Stimulated activated naive CD4-positive, alpha-beta T cell treated with Interleukin-2 at 50 U/mL for 16 hours (primary cell): ENCODE measurements at places on chromosomes 11 and 22.

DNA sequence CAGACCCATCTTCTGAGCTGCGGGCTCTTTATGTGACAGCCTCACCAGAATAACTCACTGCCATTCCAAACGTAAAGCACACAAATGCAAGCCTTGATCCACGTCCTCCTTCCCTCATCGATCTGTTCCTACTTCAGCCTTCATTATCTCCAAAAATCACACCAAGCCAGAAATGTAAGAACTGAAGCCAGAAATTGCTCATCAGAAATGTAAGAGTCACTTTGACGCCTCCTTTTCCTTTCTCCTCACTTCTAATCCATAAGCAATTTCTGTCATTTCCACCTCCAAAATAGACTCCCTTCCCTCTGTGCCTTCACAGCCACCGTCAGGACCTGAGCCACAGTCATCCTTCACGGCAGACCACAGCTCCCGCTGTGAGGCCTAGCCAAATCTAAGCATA is 387.3 kb upstream of the B3GAT1 start:
- no peak for DNase-seq

GRCh38 chr11:26234451-26234850 is 97.5 kb upstream of the ANO3 start:
- no peak for DNase-seq

DNA sequence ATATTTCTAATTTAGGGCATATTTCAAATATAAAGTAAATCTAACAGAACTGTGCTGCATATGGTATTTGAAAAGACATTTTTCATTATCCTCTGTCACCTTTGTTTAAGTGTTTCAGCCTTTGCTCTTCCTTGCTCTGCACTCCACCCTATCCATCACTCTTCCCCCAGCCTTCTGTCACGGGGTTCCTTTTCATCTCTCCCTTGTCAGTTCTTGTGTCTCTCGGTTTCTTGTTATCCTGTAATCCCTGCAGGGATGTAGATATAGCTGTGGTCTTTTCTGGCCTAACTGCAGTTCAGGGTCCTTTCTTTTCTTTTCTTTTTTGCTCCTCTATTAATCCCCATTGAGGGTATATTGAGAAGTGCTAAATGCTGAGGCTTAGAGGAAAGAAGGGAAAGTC is 261.9 kb downstream of the DCDC1 start:
- no peak for DNase-seq

GRCh38 chr22:19696504-19697276 is 17.6 kb upstream of the SEPTIN5 start:
- DNase-seq: no peak

DNA sequence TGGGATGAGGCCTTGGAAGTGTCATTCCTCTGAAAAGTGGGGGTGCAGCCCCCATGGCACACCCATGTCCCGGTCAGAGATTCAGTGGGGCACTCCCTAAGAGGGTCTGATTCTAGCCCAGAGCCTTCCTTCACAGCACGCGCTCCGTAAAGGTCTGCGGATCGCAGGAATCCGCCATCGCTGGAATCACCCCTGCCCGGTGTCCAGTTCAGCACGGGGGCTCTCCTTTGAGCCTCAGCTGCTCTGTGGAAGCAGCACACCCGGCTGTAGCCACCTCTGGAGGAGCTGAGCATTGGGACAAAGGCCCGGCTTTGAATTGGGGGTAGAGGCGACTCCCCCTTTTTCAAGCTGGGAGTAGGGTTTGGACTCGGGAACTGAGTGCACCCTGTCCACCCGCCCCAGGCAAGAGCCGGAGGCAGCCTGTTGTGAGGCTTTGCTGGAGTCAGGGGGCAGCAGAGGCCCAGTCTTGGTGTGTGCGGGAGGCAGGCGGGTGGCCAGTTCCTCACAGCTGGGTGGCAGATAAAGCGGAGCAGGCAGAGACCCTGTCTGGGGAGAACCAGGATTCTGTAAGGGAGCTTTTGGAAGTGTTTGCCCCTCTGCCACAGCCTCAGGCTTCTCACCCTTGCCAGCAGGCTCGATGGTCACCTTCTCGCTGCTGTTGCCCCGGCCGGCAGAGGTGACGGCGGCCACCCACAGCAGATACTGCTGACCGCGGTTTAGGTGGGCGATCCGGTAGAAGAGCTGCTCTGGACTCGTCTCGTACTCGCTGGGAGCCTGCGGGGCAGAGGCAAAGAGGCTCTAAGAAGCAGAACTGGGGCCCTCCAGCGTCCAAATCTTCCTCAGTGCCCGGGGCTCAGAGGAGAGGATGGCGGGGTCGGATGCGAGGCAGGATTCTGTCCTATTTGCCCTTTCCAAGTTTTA is 115.9 kb downstream of the CEP164 start:
- no peak for DNase-seq

DNA sequence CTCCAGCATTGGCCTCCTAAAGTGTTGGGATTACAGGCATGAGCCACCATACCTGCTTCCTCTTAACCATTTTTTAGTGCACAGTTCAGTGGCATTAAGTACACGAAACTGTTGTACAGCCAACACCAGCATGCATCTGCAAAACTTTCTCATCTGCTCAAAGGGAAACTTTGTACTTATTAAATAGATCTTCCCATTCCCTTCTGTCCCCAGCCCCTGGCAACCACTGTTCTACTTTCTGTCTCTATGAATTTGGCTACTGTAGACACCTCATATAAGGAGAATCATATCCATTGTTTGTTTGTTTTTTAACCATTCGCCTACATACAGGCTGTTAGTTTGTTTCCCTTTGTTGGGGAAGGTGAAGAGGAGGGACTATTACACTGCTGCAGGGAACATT is 6.5 kb upstream of the EP300 start:
- no peak for DNase-seq

- DNase-seq: no peak
Observed at GRCh38 chr22:44154436-44154942, 26.2 kb upstream of the PARVG start.

- DNase-seq: no peak
Observed at GRCh38 chr11:124278261-124278660, 22.1 kb downstream of the OR8G5 start.

DNA sequence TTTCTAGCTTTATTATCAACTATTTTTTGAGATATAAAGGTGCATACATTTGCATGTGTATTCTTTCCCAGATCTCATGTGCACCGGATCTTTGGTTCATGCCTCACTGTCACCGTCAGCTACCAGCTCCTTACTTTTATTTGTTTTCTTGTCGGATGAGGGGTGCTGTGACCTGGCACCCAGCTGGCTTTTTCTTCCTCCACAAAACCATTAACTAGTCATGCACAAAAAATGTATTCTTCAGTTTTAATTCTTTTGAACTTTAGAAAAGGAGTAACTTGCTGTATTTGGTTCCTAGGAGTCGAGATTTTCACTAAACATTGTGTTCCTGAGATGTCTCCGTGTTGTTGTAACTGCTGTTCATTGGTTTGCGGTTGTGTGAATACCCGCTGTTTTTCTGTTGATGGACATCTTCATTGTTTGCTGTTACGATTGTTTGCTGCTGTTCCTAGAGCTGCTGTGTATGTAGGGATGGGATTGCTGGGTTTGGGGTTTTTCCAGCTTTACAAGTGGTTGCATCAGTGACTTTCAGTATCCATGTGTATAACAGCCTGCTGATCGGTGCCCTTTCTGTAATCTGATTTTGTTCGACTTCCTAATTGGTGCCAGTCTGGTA is 39.4 kb downstream of the MOV10L1 start:
- DNase-seq: no peak

GRCh38 chr22:22881116-22882000 is 6.3 kb upstream of the IGLL5 start:
- no peak for DNase-seq

DNA sequence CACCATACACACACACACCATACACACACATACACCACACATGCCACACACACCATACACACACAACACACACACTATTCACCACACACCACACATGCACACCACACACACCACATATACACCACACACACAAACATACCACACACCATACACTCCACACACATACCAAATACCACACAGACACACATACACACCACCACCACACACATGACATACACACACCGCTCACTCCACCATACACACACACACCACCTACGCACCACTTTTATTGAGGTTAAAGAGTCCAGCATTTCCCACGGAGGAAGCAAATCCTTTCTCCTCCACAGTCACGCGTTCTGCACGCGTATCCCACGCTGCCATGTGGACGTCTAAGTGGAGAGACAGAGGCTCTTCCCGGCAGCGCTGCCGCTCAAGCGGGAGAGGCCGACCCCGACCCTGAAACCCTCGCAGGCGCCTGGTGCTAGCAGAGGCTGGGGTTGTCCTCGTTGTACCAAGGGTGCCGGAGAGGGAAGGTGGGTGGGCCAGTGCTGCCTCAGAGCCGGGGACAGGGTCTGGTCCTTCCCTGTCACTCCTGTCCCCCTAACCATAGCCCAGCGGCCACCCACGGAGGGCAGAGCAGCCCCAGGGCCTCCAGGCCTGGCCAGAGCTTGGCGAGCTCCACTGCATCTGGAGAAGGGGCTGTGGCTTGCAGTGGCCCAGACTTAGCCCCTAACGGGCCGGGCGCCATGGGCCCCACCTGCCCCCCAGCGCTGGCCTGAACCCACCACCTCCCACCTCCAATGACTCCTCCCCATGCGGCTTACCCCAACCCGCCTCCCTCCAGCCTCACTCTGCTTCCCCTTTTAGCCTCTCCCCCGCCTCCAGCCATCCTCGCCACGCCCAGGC is 1495.0 kb downstream of the BRD1 start:
- DNase-seq: no peak

- DNase-seq: no peak
Observed at GRCh38 chr11:118834427-118835028, 43.6 kb upstream of the DDX6 start.

DNA sequence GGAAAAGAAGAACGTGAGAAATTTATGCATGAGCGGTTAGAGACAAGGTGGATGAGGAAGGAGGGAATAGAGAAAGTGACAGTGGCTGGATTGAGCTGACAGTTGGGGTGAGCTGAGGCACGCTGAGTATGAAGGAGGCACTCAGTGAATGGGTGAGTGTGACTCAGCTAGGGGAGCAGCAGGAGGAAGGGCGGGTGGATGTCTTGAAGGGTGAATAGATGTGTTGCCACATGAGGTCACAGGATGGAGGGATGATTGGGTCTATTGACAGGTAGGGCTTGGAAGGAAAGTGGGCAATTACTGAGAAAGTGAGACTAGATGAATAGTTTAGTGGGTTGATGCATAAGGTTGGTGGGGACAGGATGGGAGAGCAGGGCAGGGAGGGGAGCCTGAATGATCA is 8.0 kb downstream of the IFITM10 start:
- DNase-seq: no peak

DNA sequence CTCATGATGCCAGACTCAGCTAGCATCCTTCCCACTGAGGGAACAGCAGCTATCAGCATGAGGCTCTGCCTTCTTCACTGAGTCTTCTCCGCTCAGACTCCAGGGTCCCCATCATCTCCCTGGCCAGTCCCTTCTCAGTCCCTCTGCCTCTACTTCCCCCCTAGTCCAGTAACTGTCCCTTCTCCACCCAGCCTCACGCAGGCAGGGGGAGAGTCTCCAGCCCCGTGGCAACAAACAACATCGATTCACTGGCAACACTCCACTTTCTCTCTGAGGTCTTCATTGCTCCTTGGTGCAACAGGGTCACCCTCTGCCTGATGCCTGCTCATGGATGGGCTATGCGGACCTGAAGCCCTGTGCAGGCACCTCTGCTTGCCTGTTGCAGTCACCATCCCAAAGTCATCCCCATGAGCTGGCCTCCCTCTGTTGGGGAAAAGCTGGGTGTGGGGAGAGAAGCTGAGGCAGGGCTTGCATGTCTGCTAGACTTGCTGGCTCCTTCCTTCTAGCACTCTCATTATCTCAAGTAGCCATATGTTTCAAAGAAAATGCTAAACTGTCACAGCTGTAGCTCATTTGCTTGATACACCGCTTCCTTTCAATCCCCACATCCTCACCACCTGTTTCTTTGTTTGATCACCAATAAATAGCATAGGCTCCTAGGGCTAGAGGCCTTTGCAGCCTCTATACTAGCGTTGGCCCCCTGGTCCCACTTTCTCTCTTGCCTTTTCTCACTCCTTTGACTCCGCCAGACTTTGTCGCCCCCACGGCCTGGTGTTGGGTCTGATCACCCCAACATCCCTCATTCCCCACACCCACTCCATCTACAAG is 4.3 kb upstream of the BCR start:
- no peak for DNase-seq

DNA sequence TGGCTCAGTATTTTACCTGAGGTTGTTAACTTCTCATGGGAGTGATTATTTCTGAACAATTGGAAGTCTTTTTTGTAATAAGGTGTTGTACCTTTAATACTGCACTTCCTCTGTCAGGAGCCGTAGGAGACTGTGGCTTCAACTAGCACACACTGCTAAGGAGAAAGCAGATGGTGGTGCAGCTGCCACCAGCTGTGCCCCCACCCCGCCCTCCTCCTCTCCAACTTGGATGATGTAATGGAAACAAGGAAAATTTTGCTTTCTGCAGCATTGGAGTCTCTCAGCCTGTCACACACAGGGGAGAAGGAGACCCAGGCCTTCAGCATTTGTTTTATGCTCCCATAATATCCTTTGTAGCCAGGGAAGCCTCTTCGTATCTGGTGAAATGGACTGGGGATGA is 91.2 kb downstream of the TEAD1 start:
- no peak for DNase-seq

- DNase-seq: no peak
Observed at GRCh38 chr11:27209562-27210005, 153.4 kb downstream of the CCDC34 start.

GRCh38 chr11:45922425-45923082 is at the start of gene LARGE2:
TSS of gene LARGE2 (plus strand) at chr11:45922656. CDS start at chr11:45922883, 227 bp downstream.
- no peak for DNase-seq

DNA sequence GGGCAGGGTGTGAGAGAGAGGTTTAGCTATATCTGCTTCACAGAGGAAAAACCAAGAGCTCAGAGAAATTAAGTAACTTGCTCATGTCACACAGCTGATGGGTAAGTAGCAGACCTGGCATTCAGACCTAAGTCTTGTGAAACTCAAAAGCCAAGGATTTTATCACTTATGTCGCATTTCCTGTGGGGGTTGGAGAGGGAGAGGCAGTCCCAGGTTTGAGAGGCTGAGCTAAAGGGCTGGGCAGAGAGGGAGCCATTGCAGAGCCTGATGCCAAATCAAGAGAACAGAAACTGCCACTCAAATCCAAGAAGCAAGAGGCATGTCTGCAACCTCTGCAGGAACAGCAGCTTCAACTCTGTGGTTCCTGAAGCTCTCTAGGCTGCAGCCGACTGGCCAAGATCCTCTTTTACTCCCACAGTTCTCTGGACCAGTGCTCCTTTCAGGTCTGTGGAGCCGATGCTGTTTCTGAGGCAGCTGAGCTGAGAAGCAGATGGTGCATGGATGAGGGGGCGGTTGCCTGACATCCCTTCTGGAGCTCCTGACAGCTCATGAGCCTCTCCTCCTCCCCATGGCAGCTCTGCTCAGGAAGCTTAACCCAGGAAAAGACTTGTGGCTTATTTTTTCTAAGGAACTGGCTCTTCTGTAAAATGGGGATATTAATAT is 47.6 kb upstream of the NAV2 start:
- no peak for DNase-seq

GRCh38 chr11:86917589-86917988 is 37.6 kb downstream of the FZD4 start:
- no peak for DNase-seq

DNA sequence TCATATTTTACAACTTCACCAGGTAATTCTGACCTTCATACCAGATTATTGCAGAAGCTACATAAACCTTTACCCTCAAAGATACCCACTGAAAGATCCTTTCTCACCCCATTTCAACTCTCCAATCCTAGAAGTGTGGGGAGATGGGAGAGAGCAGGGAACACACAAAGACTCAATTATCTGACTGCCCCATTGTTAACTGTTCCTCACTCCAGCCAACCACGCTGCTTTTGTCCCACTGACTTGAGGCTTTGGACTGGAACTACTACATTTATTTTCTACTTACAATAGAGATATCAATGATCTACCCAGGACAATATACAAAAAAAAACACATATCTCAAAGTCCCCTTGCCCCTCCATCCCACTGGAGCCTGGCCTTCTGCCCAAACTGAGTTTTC is 44.7 kb upstream of the SLN start:
- no peak for DNase-seq
